ENCODE measurements at places on chromosomes 6 and 20.
A peak's percentile ranks its signal among the peaks of the same experiment; 100 is the strongest.

DNA sequence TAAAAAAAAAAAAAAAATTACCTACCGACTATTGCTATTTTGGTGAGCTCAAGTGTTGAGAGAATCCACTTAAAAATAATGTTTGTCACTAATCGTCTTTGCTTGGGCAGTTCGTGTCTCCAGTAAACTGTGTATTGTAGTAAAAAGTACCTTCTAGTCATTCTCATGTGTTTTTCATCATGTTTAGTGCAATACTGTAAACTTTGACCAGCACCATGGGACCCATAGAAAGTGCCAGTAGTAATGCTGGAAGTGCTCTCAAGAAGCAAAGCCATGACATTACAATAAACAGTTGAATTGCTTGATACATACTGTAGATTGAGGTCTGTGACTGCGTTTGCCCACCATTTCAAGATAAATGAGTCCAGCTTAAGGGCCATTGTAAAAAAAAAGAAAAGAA lies 395.2 kb downstream of the BCKDHB start:
- no peak for DNase-seq

- no peak for DNase-seq
Observed at GRCh38 chr6:136465766-136466303, 84.4 kb downstream of the MAP7 start.

GRCh38 chr6:136087986-136088385 lies 162.1 kb downstream of the MTFR2 start:
- DNase-seq, result no peak

DNA sequence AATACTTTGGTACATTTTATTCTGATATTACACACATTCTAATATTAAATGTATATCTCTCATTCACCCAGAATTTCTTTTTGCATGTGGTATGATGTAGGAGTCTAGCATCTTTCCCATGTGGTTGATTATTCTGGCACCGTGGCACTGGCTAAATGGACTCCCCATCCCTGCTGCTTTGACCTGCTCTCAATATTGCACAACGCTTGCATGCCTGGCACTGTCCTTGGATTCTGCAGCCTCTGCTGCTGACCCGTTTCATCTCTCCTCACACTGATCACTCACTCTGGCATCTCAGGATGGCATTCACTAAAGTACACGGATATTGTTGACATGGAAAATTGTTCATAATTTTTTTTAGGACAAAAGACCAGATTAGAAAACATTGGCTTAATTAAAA lies 11.5 kb upstream of the DACT2 start:
- no peak for DNase-seq

DNA sequence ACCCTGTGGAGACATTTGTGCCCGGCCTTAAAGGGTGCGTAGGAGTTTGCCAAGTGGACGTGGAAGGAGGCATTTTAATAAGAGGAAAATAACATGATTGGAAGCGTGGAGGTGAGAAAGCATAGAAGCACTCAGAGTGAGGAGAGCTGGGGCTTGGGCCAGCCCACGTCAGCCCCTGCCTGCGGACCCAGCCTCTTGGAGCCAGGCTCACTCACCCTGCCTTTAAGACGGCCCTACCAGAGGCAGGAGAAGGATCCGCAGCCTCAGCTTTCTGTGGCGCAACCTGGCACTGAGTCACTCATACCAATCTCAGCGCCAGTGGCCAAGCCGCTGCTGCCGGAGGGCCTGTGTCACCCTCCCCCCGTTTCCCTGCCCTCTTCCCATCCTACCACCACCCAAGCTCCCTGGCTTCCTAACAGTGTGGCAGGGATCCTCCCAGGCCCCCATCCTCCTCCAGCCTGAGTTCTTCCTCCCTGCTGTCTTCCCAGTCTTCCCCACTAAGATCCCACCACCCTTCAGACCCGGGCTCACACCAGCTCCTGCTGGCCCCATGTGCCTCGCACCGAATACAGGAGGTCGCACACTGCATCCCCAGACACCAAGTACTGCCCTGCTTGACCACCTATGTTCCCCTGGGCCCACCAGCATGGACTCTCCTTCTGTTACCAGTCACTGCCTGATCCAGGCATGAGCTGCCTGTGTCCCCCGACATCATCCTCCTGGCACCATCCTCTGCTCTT lies 285.2 kb downstream of the UST start:
- no peak for DNase-seq

DNA sequence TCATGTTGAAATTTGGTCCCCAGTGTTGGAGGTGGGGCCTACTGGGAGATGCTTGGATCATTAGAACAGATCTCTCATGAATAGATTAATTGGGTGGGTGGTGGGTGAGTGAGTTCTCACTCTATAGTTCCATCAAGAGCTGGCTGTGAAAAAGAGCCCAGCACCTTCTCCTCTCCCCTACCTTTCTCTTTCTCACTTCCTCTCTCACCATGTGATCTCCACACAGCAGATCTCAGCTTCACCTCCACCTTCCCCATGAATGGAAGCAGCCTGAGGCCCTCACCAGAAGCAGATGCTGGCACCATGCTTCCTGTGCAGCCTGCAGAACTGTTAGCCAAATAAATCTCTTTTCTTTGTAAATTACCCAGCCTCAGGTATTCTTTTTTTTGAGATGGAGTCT lies 12.9 kb upstream of the GMNN start:
- no peak for DNase-seq

- no peak for DNase-seq
Observed at GRCh38 chr20:3648951-3649350, 14.2 kb downstream of the GFRA4 start.

GRCh38 chr6:164013480-164014208 lies 599.1 kb downstream of the QKI start:
- DNase-seq, result no peak

- DNase-seq, result no peak
Observed at GRCh38 chr20:60540591-60540990, 582.4 kb downstream of the CDH26 start.

DNA sequence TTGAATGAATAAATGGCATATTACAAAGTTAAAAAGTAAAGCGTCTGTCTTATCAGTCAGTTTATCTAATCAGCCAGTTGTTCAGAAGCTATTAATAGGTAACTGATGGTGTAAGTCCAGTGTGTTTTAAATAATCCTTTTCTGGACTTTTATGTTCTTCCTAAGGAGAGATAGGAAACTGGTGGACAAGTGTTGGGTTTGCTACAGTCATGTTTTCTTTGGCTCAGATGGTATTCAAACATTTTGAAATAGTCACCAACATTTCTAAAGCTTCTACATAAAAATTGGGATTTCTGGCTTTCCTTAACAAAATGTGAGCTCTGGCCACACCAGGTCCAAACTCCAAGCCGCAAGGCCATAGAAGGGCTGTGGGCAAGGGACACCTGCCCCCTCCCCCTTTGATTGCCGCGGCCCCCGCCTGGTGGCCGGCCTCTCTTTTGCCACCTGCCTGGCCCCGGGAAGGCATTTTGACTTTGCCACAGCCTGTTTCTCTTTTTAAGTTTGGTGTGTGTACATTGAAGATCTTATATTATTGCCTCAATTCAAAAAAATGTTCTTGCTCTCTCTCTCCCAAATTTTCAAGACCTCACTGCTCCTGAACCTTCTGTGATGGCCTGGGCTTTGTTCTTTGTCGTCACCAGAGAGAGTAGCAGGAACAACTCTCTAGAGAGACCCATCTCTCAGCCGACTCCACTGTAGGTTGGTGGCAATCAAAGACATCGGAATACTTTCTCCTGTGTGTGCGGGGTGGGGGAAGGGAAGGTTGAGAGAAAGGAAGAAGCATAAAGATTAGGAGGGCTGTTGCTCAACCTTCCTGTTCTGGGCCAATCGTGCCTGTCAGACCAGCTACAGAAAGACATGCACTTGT lies 84.0 kb upstream of the ZNF217 start:
- peak; percentile 52 for DNase-seq

DNA sequence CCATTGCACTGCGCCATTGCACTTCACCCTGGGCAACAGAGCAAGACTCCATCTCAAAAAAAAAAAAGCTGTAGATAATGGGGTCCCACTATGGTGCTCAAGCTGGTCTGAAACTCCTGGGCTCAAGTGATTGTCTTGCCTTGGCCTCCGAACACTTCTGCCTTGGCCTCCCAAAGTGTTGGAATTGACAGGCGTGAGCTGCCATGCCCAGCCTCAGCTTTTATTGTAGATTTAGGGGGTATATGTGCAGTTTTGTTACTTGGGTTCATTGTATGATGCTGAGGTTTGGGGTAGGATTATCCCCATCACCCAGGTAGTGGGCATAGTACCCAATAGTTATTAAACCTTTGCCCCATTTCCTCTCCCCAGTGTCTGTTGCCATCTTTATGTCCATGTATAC lies 11.4 kb downstream of the HSPA1B start:
- DNase-seq, result no peak

DNA sequence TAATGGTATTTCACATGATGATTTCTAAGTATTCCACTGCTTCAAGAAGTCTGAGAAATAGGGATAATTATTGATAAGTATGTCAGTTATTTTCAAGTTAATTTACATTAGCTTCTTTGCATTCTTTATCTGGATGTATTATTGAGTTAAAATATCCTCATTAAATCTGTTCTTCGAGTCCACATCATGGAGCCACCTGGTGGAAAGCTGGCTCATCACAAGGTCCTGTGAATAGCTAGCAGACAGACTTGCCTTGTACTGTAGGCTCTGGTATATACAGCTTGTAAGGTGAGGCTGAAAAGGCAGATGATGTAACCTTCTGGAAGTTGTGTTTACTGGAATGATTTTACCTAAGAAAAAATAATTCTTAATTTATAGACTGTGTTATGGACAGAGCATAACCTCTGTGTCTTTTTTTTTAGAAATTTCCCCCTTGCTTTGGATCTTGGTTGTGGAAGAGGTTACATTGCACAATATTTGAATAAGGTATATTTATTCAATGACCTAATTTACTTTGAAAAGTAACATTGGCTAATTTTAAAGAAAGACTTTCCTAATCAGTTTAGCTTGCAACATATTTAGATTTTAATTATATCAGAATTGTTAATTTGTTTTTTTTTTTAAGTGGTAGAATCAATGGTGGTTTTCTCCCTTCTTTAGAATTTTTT lies 3.5 kb downstream of the NDUFAF5 start:
- peak; percentile 6 for DNase-seq

DNA sequence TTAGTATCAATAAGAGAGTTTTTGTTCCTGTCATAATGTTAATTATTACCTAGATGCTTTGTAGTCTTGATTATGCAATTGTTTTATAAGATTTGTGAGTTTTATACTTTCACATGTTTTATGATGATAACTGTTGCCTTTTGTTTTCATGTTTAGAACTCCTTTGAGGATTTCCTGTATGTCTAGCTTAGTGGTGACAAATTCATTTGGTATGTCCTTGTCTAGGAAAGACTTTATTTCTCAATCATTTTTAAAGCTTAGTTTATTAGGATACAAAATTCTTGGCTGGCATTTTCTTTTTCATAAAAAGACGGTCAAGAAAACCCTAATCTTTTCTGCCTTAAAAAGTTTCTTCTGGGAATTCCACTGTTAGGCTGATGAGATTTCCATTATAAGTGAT lies 849.9 kb upstream of the EYS start:
- no peak for DNase-seq

- no peak for DNase-seq
Observed at GRCh38 chr20:54560357-54560756, 85.0 kb downstream of the DOK5 start.

DNA sequence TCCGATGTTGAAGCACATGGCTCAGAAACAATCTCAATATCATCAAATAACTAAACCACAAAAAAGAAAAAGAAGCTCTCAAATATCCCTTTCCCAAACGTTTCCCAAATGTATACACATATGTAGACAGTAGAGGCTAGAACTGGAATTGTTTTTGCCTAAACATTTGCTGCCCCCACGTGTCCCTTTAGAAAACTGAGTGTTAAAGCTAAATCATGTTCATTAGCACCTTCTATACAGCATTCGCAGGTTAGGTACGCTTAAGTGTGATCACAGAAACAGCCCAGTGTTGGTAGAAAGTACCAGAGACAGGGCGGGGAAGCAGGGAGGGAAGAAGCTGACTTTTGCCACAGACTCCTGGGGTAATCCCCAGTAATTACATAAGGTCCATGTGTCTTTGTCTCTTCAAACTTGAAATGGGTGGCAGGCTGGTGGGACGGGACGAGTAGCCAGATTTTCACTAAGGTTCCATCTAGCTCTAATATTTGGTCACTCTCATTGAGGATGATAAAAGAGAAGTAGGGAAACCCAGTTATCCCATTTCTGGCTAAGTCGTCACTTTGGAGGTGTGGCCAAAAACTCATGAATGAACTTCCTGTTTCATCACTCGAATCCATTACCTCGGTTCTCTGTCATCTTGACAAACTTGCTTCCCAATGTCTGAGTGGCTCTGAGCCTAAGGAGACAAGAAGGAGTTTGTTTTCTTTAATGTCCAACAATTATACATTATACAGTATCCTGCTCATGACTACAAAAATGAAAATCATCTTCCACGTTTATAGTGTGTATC lies 15.0 kb upstream of the TFAP2A start:
- peak; percentile 16 for DNase-seq
